Endodermal cell (in vitro differentiated cells): ENCODE measurements at places on chromosomes 7 and 10. TPM values are rescaled to one million over a fixed set of nuclear protein-coding genes. Genes with fewer than 3 reads are reported as not detected.

C10orf120 gene
- not detected in 3 replicates for total RNA-seq

DNA sequence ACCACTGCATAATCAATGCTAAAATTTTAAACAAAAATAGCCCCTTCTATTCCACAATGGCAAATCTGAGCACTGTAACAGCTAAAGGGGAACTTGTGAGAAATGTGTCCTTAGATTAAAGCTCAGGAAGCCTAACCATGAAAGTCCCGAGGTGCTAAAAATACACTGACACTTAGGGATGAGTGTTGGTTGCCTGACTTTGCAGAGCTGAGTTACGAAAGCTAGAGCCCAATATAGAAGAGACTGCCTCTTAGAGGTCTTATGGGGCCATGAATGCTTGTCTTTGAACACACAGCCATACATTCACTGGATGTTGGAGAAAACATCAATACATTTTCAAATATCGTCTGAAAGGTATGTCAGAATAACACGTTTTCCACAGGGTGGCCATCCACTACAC lies 209.7 kb downstream of the LHFPL3 start:
- no peak for DNase-seq

DNA sequence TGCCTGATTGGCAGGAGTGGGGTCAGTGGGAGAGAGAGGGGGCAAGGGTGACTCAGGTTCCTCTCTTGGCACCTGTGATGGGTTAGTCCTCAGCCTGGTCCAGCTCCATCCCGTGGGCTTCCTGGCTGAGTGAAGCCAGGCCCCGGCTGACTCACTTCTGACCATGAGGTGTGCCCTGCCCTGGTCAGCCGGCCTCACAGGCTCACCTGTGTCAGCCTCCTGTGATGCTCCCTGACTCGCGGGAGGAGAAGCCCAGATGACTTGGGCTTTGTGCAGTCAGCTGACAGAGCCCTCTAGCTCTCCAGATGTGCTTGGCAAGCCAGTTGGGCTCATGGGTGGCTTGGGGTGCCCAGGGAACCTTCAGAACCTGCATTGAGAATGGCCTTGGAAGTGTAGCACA lies 16.0 kb upstream of the PPIF start:
- no peak for DNase-seq

DNA sequence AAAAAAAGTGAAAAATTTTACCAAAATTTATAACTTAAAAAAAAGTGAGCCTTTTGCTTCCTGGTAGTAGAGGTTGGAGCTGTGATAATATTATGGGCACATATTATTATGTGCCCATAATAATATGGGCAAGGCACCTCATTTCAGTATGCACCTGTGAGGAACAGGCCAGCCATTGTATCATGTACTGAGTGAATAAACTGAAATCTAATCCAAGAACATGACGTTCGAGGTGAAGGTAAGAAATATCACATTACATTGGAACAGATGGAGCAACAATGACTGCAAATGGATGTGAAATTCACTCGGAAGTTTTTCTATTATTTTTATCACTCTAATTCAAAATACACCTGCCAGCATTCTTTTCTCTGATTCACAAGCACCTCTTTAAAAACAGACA lies 216.0 kb downstream of the KLF6 start:
- no peak for DNase-seq

GRCh38 chr7:80294346-80294745 lies 159.7 kb downstream of the GNAI1 start:
- no peak for DNase-seq

GRCh38 chr10:88582806-88583583 lies at the start of gene RNLS:
TSS of gene RNLS (minus strand) at chr10:88583318.
- DNase-seq: peak; percentile 88

PFKFB3 gene
- total RNA-seq: 25.0 and 31.2 TPM in 2 replicates

- DNase-seq: no peak
Observed at GRCh38 chr7:114181280-114181679, 233.3 kb upstream of the FOXP2 start.
